ENCODE measurements at places on chromosomes 13 and 19.

DNA sequence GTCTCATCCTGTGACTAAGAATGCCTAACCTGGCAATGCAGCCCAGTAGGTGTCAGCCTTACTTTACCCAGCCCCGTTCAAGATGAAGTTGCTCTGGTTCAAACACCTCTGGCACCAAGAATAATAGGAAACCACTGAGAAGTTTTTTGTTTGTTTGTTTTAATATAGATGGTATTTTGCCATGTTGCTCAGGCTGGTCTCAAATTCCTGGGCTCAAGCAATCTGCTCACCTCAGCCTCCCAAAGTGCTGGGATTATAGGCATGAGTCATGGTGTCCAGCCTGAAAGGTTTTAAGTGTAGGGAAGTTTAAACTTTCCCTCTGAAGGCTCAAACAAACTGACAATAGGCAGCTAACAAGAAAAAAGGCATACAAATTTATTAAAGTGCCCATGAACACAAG, 51.2 kb upstream of the ABCC4 start:
- DNase-seq = no peak

DNA sequence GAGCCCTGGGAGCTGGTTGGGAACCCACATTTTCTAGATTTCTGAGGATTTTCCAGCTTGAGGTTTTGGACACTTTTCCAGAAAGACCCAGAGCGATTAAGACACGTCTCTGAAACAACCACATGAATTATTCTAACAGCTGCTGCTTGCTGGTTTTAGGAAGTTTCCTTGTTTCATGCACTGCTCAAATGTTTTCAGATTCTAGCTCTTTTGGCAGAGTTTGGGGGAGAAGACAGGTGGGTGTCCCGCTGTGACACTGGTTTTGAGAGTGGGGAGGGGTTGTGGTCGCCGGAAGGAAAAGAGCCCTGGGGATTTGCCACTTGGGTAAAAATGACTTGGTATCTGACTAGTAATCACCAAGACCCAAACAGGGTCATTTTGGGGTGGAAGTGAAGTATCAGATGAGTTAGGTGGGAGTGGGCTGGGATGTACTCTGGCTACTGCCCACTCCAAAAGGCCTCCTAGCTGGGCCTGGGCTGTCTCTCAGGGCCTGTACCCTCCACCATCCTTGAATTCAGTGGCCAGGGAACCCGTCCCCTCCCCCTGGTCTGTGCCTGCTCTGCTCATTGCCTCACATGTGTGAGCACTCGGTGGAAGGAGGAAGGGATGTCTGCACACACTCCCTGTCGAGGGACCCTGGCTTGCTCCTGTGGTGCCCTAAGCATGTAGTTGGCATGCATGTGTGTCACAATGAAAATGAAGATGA, 13.2 kb downstream of the GATAD2A start:
- DNase-seq = no peak

GRCh38 chr19:30174791-30175190, 197.4 kb upstream of the ZNF536 start:
- no peak for DNase-seq

DNA sequence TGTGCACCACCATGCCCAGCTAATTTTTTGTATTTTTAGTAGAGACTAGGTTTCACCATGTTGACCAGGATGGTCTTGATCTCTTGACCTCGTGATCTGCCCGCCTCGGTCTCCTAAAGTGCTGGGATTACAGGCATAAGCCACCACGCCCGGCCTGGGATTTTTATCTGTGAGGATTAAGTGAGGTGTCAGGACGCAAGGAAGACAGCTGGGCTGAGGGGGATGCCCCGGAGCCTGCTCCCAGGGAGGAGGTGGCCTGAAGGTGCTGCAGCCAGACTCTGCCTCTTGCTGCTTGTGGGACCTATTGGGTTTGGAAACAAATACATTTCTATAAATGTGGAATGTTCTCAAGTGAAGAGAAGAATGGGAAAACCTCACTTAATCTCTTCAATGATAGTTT, 131.6 kb downstream of the OLFM4 start:
- no peak for DNase-seq

GRCh38 chr19:18731562-18732008, 48.1 kb downstream of the CRTC1 start:
- no peak for DNase-seq

GRCh38 chr13:110000534-110001345, 214.4 kb upstream of the IRS2 start:
- DNase-seq = no peak

DNA sequence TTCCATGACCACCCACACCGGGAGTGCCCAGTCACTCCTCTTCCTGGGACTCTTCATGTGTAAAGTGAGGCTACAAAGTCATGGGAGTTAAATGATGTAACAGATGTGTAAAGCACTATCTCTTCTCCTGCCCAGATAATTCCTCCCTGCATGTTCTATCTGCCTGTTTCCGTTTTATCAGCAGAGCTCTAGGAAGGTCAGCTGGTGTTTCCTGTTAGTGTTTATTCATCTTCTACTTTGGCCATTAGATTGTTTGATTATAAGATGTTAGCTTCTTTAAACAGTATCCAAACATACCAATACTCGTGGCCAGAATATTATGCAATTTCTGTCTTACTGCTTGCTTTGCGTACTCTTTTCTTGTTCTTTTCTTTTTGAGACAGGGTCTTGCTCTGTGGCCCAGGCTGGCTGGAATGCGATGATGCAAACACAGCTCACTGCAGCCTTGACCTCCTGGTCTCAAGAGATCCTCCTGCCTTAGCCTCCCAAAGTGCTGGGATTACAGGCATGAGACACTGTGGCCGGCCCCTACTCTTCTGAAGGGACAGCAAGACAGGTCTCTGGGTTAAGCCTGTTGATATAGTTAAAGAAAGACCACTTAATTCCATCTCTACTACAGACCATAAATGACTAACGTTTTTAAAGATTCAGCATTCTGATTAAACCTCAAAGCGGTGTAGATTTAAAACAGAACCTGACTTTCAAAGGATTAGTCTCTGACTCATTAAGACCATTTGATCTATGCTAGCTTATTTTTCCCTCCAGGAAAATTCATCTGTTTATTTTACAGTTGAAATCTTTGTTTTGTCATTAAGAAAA, 97.4 kb upstream of the AKAP11 start:
- no peak for DNase-seq

DNA sequence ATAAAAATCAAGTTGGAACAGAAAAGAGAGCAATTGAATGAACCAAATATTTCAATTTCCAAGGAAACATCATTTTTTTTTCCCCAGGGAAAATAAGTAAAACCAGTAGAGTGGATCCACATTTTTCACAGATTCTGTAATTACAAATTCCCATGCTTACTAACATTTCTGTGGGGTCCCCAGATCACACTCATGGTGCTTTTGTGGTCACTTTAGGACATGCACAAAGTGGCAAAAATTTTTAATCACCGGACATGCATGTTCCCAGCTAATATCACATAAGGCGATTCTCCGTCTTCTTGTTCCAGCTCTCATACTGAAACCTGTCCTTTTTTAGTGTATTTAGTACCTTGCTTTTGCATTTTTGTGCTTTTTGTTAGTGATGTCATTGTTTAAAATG, 748.2 kb upstream of the SLITRK1 start:
- DNase-seq = no peak

GRCh38 chr19:17260842-17261325, 3.7 kb downstream of the USHBP1 start:
- DNase-seq = peak; percentile 58

GRCh38 chr13:104085611-104086010, 1019.4 kb upstream of the SLC10A2 start:
- DNase-seq = no peak

DNA sequence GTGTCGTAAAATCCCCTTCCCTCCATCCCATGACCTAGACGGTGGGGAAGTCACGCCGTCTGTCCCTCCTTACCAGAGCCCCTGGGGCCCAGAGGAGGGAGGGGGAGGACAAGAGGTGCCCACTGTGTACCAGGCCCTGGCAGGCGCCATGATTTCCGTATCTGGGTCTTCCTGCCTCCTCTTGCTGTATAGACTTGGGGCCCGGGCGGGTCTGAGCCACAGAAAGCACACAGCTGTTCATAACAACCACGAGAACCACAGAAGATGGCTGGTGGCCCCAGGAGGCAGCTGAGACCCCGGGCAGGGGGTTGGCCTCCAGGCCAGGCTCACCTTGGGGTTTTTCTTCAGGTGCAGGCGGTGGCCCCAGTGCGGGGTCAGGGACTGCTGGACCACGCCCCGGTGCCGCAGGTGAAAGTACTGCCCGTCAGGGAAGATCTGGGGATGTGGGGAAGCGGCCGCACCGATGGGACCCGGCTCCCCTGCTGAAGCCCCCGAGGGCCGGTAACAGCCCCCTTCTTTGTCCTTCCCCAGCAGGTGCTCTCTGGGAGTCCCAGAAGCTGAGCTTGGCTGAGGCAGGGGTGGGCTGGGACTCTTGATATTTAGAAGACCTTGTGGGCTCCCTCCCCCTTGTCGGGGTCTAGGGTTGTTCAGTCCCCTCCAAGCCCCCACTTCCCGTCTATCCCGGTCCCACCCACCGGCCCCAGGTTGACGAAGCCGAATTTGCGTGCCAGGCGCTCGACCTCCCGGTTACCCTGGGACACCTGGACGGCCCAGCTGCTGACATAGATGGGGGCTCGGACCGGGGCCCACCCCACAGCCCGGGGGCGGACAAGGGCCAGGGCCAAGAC, 463 bp downstream of the PCSK4 start:
- DNase-seq = no peak

DNA sequence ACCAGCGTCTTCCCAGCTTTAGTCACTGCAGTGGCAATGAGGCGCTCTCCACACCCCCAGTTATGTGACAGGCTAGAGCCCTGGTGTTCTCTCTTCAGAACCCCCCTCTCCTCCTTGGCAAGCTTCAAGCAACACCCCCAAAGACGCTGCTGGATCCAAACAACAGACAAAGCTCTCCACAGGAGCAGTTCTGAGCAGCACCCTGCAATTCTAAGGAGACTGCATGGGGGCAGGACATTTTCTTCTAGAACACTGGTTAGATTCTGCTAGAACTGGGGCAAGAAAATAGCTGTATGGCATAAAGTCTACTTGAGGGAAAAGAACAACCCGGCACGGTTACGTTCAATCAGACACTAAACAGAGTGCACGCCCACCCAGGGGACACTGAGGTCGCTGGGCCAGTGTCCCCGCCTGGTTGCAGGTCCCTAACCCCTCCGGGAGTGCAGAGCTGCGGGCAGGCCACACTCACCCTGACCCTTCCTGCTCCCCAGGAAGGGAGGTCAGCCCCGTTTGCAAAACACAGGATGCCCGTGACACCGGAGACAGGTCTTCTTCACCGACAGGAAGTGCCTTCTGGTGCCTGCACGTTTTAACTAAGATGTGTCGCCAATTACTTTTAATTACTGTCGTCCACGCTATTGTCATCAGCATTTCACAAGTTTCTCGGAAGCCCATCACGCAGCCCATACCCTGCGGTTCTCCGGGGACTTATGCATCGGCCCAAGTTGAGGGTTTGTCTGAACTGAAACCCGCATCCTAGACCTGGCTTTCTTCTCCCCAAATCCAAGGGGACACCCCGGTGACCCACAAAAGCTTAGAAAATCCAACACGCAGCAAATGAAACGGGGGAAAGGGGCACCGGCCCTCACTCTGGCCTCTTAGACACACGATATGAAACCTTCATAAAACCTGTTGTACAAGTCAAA, 943 bp downstream of the GJB6 start:
- DNase-seq = no peak

- DNase-seq = no peak
Measured at GRCh38 chr19:46383846-46384245, 29.5 kb downstream of the CCDC8 start.

DNA sequence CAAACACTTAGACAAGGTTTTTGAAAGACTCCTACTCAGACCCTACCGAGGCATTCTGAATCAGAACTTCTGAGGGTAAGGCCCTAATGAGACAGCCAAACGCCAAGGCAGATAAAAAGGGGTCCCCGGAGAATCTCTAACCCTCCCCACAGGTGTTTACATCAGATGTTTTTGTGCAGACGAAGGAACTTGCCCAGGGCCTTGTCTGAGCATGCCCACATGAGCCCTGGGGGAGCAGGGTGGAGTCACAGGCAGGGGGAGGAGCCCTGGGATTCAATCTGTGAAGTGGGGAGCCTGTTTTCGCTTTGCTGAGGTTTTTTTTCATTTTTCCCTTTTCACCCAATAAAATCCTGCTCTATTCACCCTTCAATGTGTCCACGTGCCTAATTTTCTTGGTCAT, 61.6 kb upstream of the MED4 start:
- DNase-seq = no peak

DNA sequence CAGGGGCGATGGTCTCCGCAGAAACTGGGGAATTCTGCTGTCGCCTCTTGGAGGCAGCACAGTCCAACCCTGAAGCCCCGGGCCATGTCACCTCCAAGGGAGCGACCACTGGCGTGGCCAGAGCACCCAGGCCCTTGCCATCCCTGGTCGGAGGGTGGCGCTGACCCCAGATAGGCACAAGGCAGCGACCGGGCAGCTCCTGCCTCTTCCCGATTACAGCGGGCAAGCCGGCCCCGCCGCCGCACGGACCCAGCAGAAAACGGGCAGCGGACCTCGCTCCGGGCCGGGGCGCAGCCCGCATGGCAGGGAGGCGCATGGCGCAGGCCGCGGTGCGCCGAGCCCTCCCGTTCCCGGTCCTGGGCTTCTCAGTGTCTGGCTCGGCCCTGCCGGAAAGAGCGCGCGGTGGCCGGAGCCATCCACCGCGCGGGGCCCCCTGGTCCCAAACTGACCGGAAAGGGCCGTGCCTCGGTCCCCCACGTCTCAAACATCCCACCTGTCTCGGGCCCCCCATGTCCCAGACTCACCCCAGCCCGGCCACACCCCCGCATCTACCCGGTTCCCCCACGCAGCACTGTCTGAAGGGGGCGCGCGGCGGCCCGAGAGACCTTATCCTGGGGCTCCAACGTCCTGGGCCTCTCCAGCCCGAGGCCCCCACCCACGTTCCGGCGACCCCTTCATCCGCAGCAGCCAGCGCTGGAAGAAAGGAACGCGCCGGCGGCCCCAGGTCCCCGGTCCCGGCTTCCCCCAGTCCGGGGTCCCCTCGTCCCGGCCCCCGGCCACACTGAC, 727 bp downstream of the CERS1 start:
- DNase-seq = peak; percentile 43

DNA sequence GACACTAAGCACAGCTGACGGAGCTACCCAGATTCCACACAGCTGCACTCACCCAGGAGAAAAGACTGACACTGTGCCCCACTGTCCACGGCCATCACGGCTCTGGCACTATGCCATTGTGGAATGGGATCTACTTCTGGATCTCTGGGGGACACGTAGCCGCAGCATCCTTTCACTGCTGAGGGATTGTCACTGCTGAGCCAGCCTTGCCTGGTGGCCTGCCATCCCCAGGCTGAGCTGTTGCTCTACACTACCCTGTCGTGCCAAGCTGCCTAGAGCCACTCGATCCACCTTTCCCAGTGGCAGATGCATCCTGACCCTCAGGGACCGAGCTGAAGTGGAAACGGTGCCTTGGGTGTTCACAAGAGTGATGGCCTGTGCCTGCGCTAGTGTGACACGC, 5.0 kb upstream of the LILRB5 start:
- no peak for DNase-seq

GRCh38 chr19:1235625-1236538, 1.9 kb downstream of the CBARP start:
- no peak for DNase-seq

DNA sequence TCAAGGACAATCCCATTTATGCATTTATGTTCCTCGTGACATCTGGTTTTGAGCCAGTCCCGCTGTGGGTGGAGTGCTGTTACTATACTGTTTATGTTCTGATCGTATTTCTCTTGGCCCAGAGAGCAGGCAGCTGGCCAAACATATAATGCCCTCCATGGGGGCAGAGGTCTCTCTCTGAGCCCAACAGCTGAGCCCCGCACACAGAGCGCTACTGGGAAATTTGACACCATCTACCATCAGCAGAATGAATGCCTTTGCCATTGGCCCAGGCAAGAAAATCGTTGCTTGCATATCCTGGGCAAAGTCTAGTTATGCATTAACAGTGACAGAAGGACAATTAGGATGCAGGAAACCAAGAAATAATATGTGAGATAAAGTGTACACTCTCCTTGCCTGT, 126.8 kb upstream of the CACNA1A start:
- no peak for DNase-seq
